ENCODE measurements at places on chromosomes 3 and 15.

GRCh38 chr15:75731248-75732151 is 18.9 kb upstream of the CSPG4 start:
- no peak for DNase-seq

- no peak for DNase-seq
Measured at GRCh38 chr15:70956201-70956995, 63.8 kb downstream of the LRRC49 start.

GRCh38 chr3:10766049-10766705 is 49.9 kb upstream of the SLC6A11 start:
- DNase-seq, result no peak

DNA sequence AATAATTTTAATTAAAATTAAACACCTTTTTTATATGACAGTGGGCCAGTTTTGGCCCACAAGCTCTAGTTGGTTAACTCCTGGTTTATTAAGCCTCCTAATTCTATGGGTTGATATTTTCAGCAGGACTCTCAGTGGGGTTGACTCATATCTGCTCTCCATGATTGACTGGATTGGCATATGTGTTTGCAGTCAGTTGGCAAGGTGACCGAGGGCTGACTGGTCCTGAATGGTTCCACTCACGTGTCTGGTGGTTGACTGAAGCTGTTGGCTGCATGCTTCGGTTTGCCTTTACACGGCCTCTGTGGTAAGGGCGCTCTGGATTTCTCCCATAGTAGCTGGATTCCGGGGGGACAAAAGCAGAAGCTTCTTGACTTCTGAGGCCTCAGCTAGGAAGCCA is 65.3 kb upstream of the ZNF280D start:
- no peak for DNase-seq

Measured in activated T-cell treated with anti-CD3 and anti-CD28 coated beads, Interleukin-2, amount 50 U/mL, for 1 hour (primary cell).